SJCRH30 (cell line): ENCODE measurements at places on chromosomes 2 and 18. TPM values are rescaled to one million over a fixed set of nuclear protein-coding genes. Genes with fewer than 3 reads are reported as not detected.

DNA sequence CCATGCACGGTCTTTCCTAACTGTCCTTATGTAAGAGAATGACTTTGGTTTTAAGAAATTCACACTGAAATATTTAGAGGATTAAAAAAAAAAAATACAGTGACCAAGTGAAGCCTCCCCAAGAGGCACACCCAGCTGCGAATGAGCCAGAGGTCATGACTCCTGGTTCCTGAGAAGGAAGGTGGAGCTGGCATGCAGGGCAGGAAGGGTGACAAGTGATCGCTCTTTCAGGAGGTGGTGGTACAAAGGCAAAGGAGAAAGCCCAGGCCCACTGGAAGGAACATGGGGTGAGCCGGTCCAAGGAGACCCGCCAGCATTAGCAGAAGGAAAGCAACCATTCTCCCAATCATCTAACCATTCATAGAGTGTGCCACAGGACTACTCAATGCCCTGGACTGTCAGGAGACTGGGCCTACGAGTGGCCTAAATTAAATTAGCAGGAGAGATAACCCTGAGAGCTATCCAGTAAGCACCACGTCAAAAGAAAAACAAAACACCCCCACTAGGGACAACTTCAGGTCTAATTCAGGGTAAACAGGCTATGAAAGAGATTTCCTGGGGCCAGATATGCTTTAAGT lies 7.8 kb downstream of the INO80C start:
- no peak overlapping the region for H3K4me3 ChIP-seq
- no peaks in the 10 kb centered on the region for H3K27me3 ChIP-seq
- H3K36me3 ChIP-seq = no peaks in the 10 kb centered on the region
- no peak for DNase-seq
- no peaks in the 10 kb centered on the region for H3K4me1 ChIP-seq

DNA sequence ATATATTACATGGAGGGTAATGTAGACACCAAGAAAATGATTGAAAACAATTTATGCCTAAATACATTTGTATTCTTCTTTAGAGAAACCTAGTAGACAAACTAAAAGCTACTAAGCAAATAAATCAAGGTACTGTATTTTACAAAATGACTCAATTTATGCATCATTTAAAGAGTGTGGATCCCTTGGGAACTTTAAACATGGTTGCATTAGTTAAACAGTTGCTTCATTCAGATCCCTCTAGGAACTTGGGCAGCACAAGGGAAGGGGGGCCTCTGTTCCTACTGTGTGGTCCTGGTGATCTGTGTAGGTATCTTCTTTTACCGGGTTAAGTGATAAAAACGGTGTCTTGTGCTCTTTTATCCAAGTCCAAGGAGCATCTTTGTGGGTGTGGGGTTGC lies 31.5 kb upstream of the ATP8B1 start:
- H3K27me3 ChIP-seq = no peaks in the 10 kb centered on the region
- no peaks in the 10 kb centered on the region for H3K36me3 ChIP-seq
- no peak for DNase-seq

DNA sequence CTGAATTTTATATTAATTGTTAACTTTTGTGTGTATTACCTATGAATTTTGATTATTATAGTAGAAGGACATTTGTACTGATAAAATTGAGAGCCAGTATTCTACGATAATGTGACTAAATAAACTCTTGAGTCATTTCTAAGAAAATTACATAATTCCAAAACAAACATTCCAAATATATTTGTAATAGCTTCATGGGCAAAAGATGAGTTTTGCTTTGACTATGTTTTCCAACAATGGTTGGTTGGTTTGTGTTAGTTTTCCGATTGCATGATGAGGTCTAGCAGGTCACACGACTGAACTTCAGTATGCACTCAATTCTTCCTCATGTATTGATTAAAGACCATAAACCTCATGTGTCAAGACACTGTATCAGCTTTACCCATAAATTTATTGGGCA lies 71.7 kb upstream of the WDR75 start:
- peaks cover 4% of the 10 kb centered on the region; the same call in 1 of the 2 replicates for H3K4me1 ChIP-seq
- H3K27me3 ChIP-seq = no peaks in the 10 kb centered on the region
- H3K27ac ChIP-seq = no peak overlapping the region
- no peak for DNase-seq

DNA sequence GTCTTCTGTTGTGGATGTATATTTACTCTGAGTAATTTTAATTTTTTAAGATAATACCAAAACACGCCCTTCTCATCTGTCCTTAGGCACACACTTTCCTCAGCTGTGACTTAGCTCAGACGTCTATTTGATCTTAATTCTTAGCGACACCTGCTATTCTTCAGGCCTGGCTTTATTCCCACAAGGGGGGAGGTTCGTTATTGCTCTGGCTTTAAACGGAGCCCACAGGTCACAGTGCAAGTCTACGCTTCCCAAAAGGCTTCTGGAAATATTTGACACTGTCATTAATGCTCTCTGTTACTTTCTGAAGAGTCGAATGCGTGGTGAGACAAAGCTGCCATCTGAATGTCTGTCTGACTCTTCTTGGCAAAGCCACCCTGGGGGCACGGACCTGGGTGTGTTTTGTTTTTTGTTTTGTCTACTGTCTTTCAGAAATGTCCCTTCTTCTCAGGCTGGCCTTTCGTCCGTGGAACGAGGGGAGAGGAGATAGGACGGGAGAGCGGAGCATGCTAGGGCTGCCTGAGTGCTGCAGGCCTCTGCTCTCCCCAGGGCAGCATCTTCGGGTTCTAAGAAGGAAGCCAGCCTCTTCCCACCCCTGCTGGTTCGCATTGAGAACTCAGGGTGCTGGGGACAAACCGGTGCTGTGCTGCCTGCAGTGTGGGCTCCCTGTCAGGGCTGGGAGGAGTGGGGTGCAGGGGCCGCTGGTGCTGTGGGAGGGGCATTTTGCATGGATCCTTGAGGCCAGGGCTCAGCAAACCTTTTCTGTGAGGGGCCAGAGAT lies 61.9 kb downstream of the ASAP2 start:
- no peaks in the 10 kb centered on the region for H3K36me3 ChIP-seq
- no peaks in the 10 kb centered on the region for H3K27me3 ChIP-seq
- DNase-seq = no peak
- H3K27ac ChIP-seq = no peak overlapping the region

CCDC85A gene
- total RNA-seq = not detected in 2 replicates

GRCh38 chr18:5720132-5720531 lies 175.2 kb downstream of the TMEM200C start:
- H3K27ac ChIP-seq = no peak overlapping the region
- no peak for DNase-seq
- H3K4me1 ChIP-seq = no peaks in the 10 kb centered on the region
- H3K4me3 ChIP-seq = no peak overlapping the region
- no peaks in the 10 kb centered on the region for H3K27me3 ChIP-seq

- H3K27ac ChIP-seq = no peak overlapping the region
- H3K27me3 ChIP-seq = no peaks in the 10 kb centered on the region
- peaks cover 25% of the 10 kb centered on the region for H3K36me3 ChIP-seq
- H3K4me1 ChIP-seq = no peaks in the 10 kb centered on the region; the same call in 1 of the 2 replicates
- no peak overlapping the region for H3K4me3 ChIP-seq
Observed at GRCh38 chr2:29697715-29698114, 223.7 kb downstream of the ALK start.

GRCh38 chr2:72985891-72986683 lies 68.8 kb downstream of the EMX1 start:
- H3K27ac ChIP-seq = no peak overlapping the region
- no peaks in the 10 kb centered on the region for H3K36me3 ChIP-seq
- peaks cover 6% of the 10 kb centered on the region; the same call in 1 of the 2 replicates for H3K4me1 ChIP-seq
- no peaks in the 10 kb centered on the region for H3K27me3 ChIP-seq

- H3K4me1 ChIP-seq = no peaks in the 10 kb centered on the region
- no peaks in the 10 kb centered on the region for H3K27me3 ChIP-seq
- DNase-seq = no peak
- no peak overlapping the region for H3K27ac ChIP-seq
- H3K4me3 ChIP-seq = no peak overlapping the region
Observed at GRCh38 chr2:102843764-102844443, 82.1 kb downstream of the TMEM182 start.

GRCh38 chr2:166106431-166107015 lies 21.3 kb downstream of the SCN1A start:
- H3K27ac ChIP-seq = no peak overlapping the region
- no peaks in the 10 kb centered on the region for H3K4me1 ChIP-seq
- H3K4me3 ChIP-seq = no peak overlapping the region
- no peaks in the 10 kb centered on the region for H3K36me3 ChIP-seq

- no peaks in the 10 kb centered on the region; the same call in 1 of the 2 replicates for H3K36me3 ChIP-seq
- H3K27me3 ChIP-seq = no peaks in the 10 kb centered on the region
- H3K4me3 ChIP-seq = no peak overlapping the region
- H3K4me1 ChIP-seq = no peaks in the 10 kb centered on the region
Observed at GRCh38 chr2:63571291-63571690, 17.0 kb downstream of the WDPCP start.

DNA sequence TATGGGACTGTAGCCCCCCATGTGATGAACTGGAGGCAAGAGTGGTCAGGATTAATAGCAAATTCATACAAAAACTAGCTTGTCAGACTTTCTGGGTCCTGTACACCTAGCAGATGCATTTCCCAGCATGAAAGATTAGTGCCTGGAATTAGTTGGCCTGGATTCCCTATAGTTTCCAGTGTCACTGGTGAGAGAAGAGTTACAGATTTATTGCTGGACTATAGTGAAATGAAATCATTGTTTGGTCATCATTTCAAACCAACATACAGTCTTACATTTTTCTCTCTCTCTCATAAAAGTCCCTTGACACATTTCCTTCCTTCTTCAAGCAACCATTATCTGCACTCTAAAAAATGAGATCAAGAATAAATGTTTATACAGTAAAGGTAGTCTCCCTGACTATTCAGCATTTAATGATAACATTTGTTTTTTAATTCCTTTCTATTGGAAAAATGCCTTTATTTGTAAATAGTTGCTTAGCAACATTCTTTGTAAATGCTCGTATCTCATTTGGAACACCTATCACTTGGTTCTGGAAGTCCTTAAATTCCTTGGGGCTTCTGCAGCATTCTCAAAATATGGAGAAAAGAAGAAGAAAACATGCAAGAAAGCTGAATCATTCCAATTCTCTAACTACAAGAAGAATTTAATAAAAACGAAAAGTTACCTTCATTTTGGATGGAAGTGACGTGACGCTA lies 144.4 kb downstream of the MREG start:
- H3K27me3 ChIP-seq = no peaks in the 10 kb centered on the region
- H3K27ac ChIP-seq = no peak overlapping the region
- no peak overlapping the region for H3K4me3 ChIP-seq
- no peaks in the 10 kb centered on the region for H3K4me1 ChIP-seq

DNA sequence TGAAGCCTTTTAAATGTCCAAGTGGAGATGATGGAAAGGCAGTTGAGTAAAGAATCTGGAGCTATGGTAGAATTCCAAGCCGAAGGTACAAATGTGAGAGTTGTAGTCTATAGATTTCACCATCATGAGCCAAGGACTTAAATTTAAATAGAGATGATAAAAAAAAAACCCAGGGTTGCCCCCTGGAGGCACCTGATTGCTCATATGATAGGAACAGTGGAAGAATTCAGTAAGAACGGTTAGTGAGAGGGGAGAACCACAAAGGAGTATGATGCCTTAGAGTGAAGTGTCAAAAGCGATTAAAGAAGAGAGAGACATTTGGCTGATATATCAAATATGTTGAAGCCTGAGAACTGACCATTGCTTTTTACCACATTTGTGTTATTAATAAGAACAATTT lies 11.9 kb downstream of the NYAP2 start:
- no peak for DNase-seq
- no peaks in the 10 kb centered on the region for H3K36me3 ChIP-seq
- no peak overlapping the region for H3K4me3 ChIP-seq
- no peaks in the 10 kb centered on the region for H3K4me1 ChIP-seq

MARCO gene
- not detected in 2 replicates for total RNA-seq

- H3K4me3 ChIP-seq = no peak overlapping the region
- no peaks in the 10 kb centered on the region for H3K27me3 ChIP-seq
- no peaks in the 10 kb centered on the region for H3K36me3 ChIP-seq
- H3K4me1 ChIP-seq = no peaks in the 10 kb centered on the region
Observed at GRCh38 chr2:154402213-154402612, 296.3 kb upstream of the KCNJ3 start.

DNA sequence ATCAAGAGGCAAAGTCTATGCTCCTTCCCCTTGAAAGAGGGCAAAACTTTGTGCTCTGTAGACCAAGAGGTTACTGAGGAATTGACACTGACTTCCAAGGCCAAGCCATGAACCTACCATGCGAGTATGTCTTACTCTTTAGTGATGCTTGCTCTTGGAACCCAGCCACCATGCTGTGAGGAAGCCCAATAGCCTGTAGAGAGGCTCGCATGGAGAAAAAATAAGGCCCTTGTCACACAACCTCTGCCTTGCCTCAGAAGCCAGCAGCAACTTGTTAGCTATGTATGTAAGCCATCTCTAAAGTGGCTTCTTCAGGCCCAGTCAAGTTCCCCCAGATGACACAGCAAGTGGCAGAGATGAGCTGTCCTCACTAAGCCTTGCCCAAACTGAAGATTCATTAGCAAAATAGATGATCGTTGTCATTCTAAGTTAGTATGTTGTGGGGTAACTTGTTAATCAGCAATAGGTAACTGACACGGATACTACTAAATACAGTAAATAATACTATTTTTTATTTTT lies 66.1 kb upstream of the RGPD5 start:
- no peak overlapping the region for H3K27ac ChIP-seq
- no peaks in the 10 kb centered on the region for H3K36me3 ChIP-seq
- no peaks in the 10 kb centered on the region for H3K27me3 ChIP-seq
- no peak for DNase-seq
- no peaks in the 10 kb centered on the region for H3K4me1 ChIP-seq

GRCh38 chr2:211396815-211397214 lies 840.4 kb downstream of the CPS1 start:
- H3K4me1 ChIP-seq = peaks cover 21% of the 10 kb centered on the region
- H3K27ac ChIP-seq = peak overlapping the region; percentile 58
- H3K27me3 ChIP-seq = no peaks in the 10 kb centered on the region

GRCh38 chr18:13139885-13140450 lies 78.6 kb upstream of the LDLRAD4 start:
- H3K4me1 ChIP-seq = no peaks in the 10 kb centered on the region
- no peak for DNase-seq
- no peak overlapping the region for H3K27ac ChIP-seq
- no peaks in the 10 kb centered on the region for H3K36me3 ChIP-seq
- H3K4me3 ChIP-seq = no peak overlapping the region

CD8B2 gene
- not detected in 2 replicates for total RNA-seq

KIF5C gene
- 5.8 and 6.6 TPM in 2 replicates for total RNA-seq

GRCh38 chr2:58976375-58977071 lies 735.4 kb upstream of the FANCL start:
- no peaks in the 10 kb centered on the region for H3K36me3 ChIP-seq
- no peak for DNase-seq
- no peak overlapping the region for H3K4me3 ChIP-seq
- H3K27me3 ChIP-seq = 0 out of 2 replicates have a peak, but pooled peaks cover 7% of the 10 kb centered on the region
- H3K27ac ChIP-seq = no peak overlapping the region

- peaks cover 11% of the 10 kb centered on the region for H3K4me1 ChIP-seq
- no peak overlapping the region for H3K27ac ChIP-seq
- no peak overlapping the region for H3K4me3 ChIP-seq
- H3K27me3 ChIP-seq = no peaks in the 10 kb centered on the region
- H3K36me3 ChIP-seq = no peaks in the 10 kb centered on the region
Observed at GRCh38 chr2:46521215-46521683, 41.9 kb downstream of the TMEM247 start.

LYG2 gene
- total RNA-seq = 0.30 and 0.36 TPM in 2 replicates

DNA sequence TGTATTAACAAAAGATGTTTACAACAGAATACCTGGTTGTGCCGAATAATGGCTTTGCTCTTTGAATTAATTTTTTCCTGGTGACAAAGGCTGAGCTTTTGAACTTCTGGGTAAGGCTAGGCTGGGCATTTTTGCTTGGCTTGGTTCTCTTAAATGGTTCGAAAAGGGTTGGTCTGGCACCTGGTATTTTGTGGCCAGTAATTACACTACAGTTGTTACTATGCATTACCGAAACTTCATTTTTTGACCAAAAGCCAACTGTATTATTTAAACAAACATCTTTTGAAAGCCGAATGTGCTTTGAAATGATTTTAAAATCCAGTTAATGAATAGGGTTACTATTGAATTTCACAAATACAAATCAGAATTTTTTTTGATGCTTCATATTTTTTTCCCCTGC lies 19.4 kb upstream of the NFE2L2 start:
- no peak for DNase-seq
- no peak overlapping the region for H3K27ac ChIP-seq
- H3K4me3 ChIP-seq = no peak overlapping the region
- H3K4me1 ChIP-seq = peaks cover 17% of the 10 kb centered on the region
